Mucosa of gallbladder (tissue), 1 donor: ENCODE measurements at places on chromosomes 5 and 9.

- no peak for DNase-seq
Measured at GRCh38 chr5:113935453-113935852, 422.0 kb downstream of the YTHDC2 start.

- no peak for DNase-seq
Measured at GRCh38 chr5:132673939-132674630, at the start of gene IL4. Gene IL4 (plus strand): TSS chr5:132673989. CDS start chr5:132674051, 62 bp downstream.

GRCh38 chr9:346111-346571 is 131.5 kb downstream of the DOCK8 start:
- DNase-seq: no peak

DNA sequence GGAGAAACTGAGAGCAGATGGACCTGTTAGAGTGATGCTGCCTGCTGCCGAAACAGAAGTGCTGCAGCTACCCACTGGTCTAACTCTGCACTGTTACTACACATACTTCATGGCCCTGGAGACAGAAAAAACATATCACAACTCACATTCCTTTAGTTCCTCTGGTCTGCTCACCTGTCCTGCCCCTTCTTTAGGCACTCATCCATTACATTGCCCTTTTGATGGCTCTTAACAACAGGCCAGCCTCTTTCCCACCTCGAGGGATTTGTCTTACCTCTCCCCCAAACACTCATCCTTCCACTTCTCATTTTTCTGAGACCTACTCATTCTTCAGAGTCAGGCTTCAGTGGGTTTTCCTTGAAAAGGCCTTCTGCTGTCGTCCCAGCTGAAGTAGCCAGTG is 49.2 kb downstream of the KCTD16 start:
- no peak for DNase-seq

DNA sequence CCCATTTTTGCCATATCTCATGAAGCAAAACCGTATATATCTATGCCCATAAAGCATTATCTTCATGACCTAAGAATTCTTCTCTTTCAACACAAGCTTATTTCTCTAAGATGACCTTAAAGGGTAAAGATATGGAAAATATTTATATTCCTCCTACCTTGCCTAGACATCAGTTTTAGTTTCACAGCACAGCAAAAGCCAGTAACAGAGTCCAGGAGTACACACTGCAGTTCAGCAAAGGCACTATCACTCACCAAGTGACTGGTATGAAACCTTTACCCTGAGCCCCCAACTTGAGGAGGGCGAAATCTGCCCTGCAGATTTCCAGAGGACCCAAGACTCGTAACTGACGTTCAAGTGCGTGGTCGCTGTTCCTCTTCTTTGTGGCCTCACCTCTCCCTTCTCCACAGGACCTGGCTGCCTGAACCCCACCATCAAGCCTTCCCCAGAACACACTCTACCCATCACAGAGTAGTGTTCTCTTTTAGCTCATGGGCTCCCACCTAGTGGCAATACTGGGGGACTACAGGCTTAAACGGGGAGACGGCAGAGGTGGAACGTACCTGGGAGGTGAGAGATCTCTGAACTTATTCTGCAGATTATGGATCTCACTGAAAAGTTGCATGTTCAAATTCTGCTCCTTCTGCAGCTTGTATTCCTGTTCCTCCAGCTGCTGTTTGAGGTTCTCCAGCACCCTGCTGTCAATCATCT is 141.0 kb downstream of the CDK5RAP2 start:
- DNase-seq: no peak

GRCh38 chr9:75088646-75089372 is 495 bp downstream of the OSTF1 start:
- DNase-seq: peak; percentile 48

GRCh38 chr5:68007451-68007850 is 208.1 kb upstream of the PIK3R1 start:
- no peak for DNase-seq

GRCh38 chr5:103031607-103032006 is 88.3 kb downstream of the GIN1 start:
- DNase-seq: no peak

GRCh38 chr5:136799806-136800372 is 434.5 kb upstream of the TRPC7 start:
- DNase-seq: no peak

- no peak for DNase-seq
Measured at GRCh38 chr5:176334031-176334770, 27.4 kb downstream of the KIAA1191 start.
